Left cardiac atrium (tissue), 4 donors: ENCODE measurements at places on chromosomes 1 and 21. TPM values are rescaled to one million over a fixed set of nuclear protein-coding genes. Genes with fewer than 3 reads are reported as not detected.

- no peak for DNase-seq
Measured at GRCh38 chr1:246552110-246552509, 14.0 kb downstream of the TFB2M start.

- DNase-seq, result peak; percentile 57
Measured at GRCh38 chr1:66333466-66334199, 200.3 kb upstream of the SGIP1 start.

DNA sequence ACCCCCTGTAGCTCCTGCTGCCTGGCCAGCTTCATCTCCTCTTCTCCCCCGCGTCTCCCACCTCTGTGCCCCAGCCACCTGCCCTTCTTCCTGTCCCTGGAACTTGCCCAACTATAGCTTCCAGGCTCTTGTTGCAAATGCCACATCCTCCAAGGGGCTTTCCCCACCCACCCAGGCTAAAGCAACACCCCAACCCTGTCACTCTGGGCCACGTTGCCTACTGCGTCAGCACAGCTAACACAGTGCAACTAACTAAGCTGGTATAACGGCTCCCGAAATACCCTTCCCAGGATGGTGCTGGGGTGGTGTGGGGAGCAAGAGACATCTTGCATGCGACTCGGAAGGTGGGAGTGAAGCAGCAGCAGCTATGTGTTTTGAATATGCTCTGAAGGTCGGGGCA is 19.7 kb downstream of the CAMK2N1 start:
- DNase-seq, result no peak

GRCh38 chr1:85374160-85374559 is 90.8 kb downstream of the DDAH1 start:
- no peak for DNase-seq

- DNase-seq, result no peak
Measured at GRCh38 chr1:229696385-229696784, 70.3 kb downstream of the URB2 start.

HPDL gene
- 0.50 TPM for total RNA-seq

STUM gene
- total RNA-seq, result 0.42 TPM
